ENCODE measurements at places on chromosomes 11 and 22.
A peak's percentile ranks its signal among the peaks of the same experiment; 100 is the strongest.

DNA sequence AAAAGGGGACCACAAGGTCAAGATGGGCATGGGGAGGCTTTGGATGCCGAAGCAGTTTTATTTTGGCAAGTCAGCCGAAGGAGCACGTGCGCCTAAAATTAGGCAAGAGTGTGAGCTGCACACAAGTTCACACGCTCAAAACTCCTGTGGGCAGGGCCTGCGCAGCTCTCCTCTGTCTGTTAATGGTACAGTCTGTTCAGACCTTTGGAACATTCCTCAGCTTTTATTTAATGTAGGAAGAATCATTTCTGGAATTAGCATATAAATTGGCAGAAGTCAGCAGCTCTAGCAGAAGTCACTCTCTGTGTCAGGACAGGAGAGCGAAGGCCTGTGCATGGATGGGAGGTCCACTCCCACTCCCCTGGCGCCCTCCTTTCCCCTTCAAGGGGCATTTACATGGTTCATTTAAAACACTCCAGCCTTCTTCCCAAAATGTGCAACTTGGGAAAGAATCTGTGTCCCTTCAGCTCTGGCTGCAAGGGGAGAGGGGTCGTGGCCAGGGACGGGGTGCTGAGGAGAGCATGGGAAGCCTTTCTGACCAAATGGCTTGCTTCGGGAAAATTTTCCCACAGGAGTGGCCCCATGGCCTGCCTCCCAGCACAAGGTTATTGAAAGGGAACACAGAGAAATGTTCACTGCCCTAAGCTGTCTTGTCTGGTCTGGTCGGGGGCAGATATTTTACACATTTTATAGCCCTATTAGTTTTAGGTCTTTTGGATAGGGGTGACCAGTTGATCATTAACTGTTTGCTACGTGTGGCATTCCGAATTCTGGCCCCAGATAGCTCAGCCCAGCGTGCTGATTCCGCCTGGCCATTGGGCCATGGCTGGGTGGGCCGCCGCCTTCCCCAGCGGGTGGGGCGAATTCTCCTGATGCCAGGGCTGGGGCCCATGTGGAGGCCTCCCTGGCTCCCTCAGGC, 43.9 kb upstream of the SMIM38 start:
- no peak for DNase-seq

- DNase-seq: no peak
These were observed 18.8 kb upstream of the TSPAN18 start for GRCh38 chr11:44708009-44708408.

GRCh38 chr11:75239531-75240290, 863 bp upstream of the TPBGL start:
- DNase-seq: no peak

GRCh38 chr11:101916422-101916821, at the start of gene ANGPTL5:
Gene ANGPTL5, minus strand, starts transcription at chr11:101916522. Its CDS starts 8,613 bp downstream, at chr11:101907909.
- DNase-seq: no peak

DNA sequence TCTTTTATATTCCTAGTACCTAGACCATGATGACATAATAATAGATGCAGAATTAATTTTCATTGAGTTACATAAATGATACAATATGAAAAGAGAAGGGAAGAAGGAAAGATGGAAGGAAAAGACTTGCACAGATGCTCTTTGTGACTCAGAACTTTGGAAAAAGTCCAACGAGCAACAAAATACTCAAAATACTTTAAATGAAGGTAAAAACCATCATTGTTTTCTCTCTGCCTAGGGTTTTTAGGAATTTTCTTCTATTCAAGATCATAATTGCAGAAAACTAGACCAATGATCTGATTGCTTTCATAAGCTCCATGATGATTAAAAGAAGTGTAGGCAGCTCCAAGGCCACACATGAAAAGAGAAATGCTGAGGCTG, 276.9 kb downstream of the KIRREL3 start:
- no peak for DNase-seq

DNA sequence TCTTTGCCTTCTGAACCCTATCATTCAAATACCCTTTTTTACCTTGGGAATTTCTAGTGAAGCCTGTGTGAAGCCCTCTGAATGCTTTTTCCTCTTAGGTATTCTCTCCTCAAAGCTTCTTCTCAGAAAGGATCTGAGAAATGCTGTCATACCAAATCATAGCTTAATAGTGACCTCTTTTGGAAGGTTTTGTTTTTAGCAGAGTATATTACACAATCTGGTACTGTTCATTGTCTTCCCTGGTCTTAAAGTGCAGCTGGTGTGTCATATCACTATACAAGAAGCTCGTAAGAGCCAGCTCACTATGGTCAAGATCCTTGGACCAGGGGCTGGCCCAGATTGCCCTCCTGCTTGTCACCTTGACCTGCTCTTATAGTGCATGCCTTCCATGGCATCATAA, 204.4 kb upstream of the ANO5 start:
- DNase-seq: no peak

GRCh38 chr11:103325686-103326069, 216.5 kb downstream of the DYNC2H1 start:
- no peak for DNase-seq

- no peak for DNase-seq
These were observed 61.5 kb downstream of the MSANTD4 start for GRCh38 chr11:105960252-105961245.

GRCh38 chr22:36194971-36195370, 6.6 kb downstream of the APOL4 start:
- DNase-seq: peak; percentile 76

DNA sequence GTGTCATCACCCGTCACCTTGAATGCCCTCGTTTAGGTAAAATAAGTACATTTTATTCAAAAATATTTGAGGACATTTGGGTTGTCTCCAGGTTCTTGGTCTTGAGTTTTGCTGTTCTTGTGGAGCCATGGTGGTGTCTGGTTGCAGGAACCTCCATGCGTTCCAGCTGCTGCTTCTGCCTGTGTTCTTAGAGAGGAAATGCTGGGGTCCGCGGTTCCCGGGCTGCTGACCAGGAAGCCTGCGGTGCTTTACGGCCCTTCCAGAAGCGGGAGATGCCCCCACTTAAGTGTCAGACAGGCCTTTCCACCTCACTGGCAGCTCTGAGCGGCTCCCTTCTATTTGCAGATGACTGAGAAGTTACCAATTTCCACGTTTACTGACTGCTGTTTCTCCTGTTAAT, 66.8 kb downstream of the LRP5 start:
- peak; percentile 30 for DNase-seq

GRCh38 chr11:103520792-103521191, 411.6 kb downstream of the DYNC2H1 start:
- no peak for DNase-seq

- DNase-seq: no peak
These were observed 27.2 kb downstream of the WEE1 start for GRCh38 chr11:9600644-9601036.

DNA sequence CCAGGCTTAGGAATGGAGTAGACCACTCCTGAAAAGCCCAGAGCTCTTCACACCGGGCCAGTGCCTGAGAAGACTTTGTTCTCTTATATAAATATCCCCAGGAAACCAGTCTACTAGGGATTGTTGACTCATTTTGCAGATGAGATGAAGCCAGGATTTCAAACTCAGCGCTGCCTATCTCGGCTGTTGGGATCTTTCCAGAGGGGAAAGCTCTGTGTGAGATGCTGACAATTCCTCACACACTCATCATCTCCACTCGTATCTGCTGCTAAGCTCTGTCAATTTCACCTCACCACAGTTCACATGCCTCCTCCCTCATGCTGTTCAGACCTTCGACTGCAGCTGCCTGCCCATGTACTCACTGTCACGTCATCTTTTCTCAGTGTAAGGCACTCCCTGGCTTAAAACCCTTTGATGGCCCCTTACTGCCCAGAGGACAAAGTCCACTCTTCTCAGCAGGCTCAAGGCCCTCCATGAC, 12.5 kb downstream of the USH1C start:
- no peak for DNase-seq
